ENCODE measurements at places on chromosomes 4 and X.

DNA sequence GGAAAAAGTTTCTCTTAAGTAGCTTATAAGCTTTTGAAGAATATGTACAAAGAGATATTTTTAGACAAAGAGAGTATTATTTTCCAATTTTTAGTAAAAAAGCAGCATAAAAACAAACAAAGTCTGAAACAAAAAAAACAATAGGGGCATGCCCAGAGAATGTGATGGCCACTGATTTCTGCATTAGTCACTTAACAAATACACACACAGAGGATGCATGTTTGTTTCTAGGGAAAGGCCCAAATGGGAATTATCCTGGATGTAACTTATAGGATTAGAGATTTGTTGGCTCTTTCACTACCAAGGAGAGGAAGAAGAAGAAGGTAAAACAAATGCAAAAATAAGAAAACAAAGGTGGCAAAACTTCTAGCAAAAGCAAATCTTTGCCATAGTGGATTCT, 95.9 kb upstream of the SCOC start:
- DNase-seq = no peak

- no peak for DNase-seq
These were observed 8.4 kb upstream of the RPS3A start for GRCh38 chr4:151091047-151091446.

- DNase-seq = no peak
These were observed 31.1 kb downstream of the RAB28 start for GRCh38 chr4:13452927-13453579.

DNA sequence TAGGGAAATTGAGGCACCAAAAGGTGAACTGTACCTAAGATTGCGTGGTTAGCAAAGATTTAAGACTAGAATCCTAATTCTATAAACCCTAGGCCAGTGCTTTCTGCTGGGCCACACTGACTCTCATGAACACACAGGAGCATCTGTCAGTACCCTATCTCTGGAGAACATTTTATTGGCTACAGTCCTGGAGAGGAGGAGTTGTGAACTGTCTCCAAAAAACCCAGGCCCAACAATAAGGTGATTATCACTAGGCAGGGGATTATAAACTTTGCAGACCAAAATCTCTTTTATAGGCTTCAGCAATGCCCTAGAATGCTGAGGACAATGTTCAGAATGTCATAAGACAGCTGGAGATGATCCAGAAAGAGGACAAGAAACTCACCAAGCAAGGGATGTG, 24.1 kb downstream of the OPHN1 start:
- DNase-seq = no peak

GRCh38 chr4:82988323-82988832, 22.2 kb downstream of the LIN54 start:
- DNase-seq = no peak

GRCh38 chr4:155758481-155759371, at the start of gene GUCY1B1:
Gene GUCY1B1 (plus strand): TSS chr4:155759021. CDS start chr4:155759141, 120 bp downstream.
- DNase-seq = no peak

GRCh38 chrX:47180346-47180745, 13.3 kb upstream of the UBA1 start:
- no peak for DNase-seq

GRCh38 chr4:104492183-104492771, 2.4 kb downstream of the CXXC4 start:
- DNase-seq = no peak

GRCh38 chr4:6172093-6172926, 28.0 kb downstream of the JAKMIP1 start:
- no peak for DNase-seq

DNA sequence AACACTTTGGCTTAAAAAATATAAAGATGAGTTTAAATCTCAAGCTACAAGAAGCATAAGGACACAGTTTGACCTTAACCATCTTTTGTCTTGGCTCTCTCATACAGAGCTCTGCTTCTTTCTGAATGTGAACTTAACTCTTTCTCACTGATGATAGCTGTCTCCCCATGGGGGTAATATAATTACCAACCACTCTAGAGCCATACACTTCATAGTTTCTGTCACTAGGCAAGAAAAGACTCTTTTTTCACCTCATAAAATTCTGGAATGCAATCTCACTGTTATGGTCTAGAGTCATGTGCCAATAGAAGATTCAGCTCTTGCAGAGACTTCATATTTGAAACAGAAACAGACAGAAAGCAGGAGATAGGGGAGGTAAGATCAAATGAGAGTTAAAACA, 481.7 kb upstream of the AGA start:
- DNase-seq = no peak

- DNase-seq = no peak
These were observed 10.1 kb downstream of the DHRSX start for GRCh38 chrX:2490634-2491033.

DNA sequence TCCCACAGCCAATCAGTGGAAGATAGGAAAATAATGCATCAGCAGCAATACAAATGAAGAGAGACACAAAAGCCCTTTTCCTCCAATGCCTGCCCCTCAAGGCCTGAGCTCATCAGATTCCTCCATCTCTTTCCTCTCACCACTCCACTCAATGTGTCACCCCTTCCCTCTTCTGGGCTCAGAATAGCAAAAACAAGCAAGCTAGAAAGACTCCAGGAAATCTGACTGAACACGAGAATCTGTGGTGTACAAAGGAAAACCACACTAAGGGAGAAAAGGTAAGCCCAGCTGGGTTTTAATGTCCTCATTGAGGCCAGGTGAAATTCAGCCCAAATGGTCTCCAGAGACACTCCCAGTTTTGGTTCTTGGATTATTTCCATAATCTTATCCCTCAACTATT, 46.3 kb downstream of the ARHGEF9 start:
- no peak for DNase-seq

GRCh38 chrX:39692796-39693195, 405.0 kb downstream of the BCOR start:
- DNase-seq = no peak

- no peak for DNase-seq
These were observed 85.3 kb upstream of the POU3F4 start for GRCh38 chrX:83422836-83423235.

GRCh38 chr4:43932448-43932847, 516.2 kb downstream of the KCTD8 start:
- DNase-seq = no peak

DNA sequence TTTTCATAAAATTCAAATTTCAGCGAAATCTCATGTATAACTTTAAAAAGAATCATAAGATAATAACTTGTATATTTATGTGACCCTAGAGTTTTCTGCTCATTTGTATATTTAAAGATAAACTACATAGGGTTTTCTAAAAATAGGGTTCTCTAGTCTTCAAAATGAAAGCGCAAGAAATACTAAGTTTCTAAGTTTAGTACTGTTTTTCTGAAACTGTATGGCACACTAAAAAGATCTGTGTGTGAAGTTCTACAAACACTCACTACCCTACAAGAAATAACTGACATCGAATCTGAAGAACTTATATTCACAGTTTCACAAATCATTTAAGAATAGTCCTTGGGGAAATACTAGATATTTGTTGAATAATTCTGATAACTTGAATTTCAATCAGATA, 38.7 kb upstream of the NDST4 start:
- DNase-seq = no peak

- no peak for DNase-seq
These were observed 32.4 kb upstream of the TMEM131L start for GRCh38 chr4:153433754-153434105.

- DNase-seq = no peak
These were observed 56.5 kb upstream of the ACSL1 start for GRCh38 chr4:184882276-184882675.

GRCh38 chr4:81506731-81507130, 35.0 kb upstream of the RASGEF1B start:
- DNase-seq = no peak

- DNase-seq = no peak
These were observed 102.3 kb upstream of the S100G start for GRCh38 chrX:16547644-16548043.

DNA sequence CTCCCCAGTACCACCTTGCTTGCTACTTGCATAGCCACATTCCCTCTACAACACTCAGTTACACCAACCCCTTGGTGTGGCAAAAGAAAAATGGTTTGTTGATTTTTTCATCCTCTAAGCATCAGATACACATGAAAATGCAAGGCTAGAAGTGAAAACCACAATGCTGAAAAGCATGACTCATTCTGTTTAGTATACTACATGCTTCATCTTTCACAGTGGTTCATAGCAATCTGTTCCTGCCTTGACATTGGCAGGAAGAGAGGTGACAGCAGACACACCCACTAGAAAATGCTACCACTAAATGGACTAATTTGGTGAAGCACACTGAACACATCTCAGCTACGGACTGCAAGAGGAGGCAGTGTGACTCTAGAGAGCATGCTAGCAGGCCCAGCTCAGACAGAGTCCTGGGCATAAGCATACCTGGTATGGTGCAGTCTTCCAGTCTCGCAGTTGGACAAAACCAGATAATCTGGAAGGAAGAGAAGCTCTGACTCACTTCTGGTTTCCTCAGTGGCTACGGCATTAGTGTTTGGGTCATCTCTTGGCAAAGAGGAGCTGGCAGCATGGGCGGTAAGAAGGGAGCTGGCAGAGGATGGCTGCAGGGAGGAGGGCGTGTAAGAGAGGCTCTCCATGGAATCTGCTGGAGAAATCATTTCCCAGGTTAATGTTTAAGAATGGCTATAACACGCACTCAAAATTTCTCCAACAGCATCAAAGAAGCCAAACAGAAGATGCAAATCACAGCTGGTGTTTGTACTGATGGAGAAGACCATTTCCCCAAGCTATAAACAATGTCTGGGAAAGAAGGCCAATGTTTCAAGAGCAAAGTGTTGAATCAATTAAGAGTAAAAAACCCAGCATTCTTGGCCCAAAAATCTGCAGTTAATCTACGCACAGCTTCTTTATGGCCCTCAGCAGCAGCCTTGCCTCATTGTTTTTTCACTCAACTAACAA, 37.8 kb downstream of the GAB3 start:
- DNase-seq = no peak

- no peak for DNase-seq
These were observed 26.7 kb upstream of the PLAC1 start for GRCh38 chrX:134684956-134685355.

- DNase-seq = no peak
These were observed 5.4 kb upstream of the GTPBP6 start for GRCh38 chrX:323721-324628.

GRCh38 chrX:17465802-17466201, 90.8 kb downstream of the NHS start:
- DNase-seq = no peak

- no peak for DNase-seq
These were observed 41.9 kb downstream of the HELQ start for GRCh38 chr4:83413676-83414075.

GRCh38 chr4:10596586-10597290, 87.8 kb downstream of the CLNK start:
- no peak for DNase-seq
